DMS153 (cell line): ENCODE measurements at places on chromosomes 3 and 15.

- no peak for DNase-seq
Measured at GRCh38 chr15:28725556-28725955, 13.3 kb upstream of the GOLGA8M start.

- DNase-seq = no peak
Measured at GRCh38 chr15:26711445-26711844, 61.4 kb downstream of the GABRB3 start.

DNA sequence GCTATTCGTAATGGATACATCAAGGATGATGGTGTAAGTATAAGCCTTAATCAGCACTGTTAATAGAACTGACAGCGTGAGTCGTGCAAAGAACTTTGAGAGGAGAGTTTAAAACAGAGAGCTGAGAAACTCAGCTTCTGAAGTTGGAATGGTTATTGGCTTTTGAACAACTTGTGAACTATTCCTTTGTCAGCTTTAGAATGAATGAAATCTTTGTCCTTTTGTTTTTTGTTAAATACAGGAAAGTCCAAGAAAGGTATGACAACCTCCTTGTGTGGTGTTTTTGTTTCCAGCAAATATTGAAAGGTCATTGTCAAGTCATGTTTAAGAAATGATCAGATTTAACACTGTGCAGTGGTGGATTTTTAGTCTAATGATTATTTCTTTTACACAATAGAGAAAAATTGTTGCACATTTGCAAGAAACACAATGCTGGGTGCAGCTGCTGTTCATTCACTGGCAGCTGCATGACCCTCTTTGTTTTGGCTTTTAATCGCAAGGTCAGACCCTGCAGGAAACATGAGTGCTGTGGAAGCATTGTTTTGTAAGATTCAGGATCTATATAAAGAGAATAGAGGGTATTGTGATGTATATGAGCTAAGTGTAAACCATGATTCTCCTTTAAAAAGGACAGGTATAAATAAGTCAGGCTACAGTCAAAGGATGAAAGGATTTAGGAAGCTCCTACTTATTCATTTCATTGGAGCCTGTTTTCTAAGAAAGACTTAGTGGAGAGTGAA is 21.7 kb upstream of the ABHD10 start:
- peak; percentile 43 for DNase-seq

- peak; percentile 17 for DNase-seq
Measured at GRCh38 chr3:72728958-72729467, 119.2 kb downstream of the SHQ1 start.

GRCh38 chr3:157051055-157051454 is 108.9 kb downstream of the CCNL1 start:
- no peak for DNase-seq
